Stimulated activated CD4-positive, alpha-beta T cell treated with anti-CD3 and anti-CD28 coated beads, Interleukin-12 subunit alpha, Interleukin-12 subunit beta, amount 100 ng/mL, for 24 hours (primary cell): ENCODE measurements at places on chromosomes 11 and 22.

DNA sequence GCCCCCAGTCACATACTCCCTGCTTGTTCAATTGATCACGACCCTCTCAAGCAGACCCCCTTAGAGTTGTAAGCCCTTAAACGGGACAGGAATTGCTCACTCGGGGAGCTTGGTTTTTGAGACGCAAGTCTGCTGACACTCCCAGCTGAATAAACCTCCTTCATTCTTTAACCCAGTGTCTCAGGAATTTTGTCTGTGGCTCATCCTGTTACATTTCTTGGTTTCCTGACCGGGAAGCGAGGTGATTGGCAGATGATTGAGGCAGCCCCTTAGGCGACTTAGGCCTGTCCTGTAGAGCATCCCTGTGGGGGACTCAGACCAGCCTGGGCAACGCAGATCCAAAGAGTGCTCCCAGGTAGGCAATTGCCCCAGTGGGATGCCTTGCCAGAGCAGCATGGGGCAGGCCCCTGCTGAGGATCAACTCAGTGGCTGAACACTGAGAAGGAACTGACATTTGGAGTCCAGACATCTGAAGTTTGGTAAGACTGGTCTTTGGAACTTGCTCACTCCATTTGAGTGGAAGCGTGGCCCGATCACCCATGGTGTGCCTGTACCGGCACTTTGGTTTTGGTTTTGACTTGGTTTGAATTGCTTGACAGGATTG, 51.5 kb downstream of the NEU3 start:
- DNase-seq: no peak

DNA sequence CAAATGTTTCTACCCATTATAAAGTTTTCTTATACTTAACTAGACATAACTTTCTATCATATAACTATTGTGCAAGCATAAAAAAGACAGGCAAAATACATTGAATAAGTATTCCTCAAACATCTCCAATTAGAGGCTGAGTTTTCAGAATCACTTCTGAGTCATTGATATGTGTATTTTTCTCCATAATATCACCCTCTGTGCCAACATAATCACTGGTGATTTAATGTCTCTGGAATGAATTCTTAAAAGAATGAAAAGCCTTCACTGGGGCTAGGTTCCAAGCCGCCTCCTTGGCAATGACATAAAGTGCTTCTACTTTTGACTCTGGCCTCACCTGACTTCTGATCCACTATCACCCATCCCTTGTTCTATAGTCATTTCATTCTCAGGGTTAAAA, 197.0 kb upstream of the E2F8 start:
- DNase-seq: no peak

DNA sequence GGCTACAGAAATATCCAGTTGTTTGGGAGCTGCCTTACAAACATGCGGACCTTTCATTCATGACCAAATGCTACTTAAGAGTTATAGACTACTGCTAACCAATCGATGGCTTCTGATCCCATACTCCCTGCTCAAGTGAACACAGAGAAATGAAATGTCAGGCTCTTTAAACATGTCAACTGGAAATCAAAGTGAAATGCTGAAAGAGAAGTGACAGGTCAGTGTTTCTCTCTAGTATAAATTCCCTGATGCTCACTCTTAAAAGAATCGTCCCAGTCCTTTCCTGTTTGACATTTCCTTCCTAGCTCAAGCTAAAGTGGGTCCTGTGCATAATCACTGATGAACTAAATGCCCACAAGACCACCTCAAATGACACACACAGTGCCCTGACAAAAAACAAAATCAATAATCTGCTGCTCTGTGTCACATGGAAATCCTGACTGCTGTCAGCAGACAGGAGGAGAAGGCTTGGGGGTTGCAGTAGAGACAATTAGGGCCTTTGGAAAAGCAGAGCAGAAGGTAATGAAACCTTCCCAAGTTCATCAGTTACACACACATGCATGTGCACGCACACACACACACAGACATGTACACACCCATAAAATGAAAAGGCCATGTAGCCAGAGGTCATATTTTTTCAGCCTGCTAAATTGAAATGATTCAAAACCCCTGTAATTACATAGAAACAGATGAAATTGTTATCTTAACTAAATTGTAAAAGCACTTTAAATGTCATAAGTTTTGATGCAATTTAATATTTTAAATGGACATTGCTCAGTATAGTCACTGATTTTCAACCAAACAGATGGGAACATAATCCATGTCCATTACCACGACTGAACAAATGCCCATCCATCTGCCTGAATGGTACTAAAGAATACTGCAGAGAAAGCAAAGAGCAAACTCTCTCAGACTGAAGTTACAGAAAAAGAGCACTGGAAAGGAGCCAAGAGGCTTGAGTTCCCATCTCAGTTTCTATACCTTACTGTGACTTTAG, 330.7 kb downstream of the TTC28 start:
- DNase-seq: no peak

DNA sequence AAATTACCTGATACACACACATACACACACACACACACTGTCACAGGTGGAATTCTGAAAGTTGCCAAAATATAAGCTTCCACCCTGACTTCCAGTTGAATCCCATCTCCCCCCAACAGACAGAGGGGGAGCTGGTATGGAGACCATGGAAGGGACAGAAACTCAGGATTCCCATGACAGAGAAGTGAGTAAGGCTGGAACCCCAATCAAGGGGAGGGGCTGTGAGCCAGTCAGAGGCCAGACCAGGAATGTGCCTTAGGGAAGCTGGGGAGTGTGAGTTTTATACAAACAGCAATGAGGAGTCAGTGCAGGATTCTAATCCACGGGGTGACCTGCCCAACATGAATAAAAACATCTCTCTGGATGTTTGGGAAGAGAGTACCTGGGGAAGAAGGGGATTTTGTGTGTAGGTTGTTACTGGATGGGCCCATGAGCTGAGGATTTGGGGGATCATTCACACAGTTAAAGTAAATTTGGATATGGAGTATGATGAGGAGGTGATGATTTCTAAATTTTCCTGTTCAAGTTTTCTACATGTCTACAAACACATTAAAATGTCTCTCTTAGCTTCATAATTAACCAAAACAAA, 38.7 kb upstream of the TOP3B start:
- no peak for DNase-seq

DNA sequence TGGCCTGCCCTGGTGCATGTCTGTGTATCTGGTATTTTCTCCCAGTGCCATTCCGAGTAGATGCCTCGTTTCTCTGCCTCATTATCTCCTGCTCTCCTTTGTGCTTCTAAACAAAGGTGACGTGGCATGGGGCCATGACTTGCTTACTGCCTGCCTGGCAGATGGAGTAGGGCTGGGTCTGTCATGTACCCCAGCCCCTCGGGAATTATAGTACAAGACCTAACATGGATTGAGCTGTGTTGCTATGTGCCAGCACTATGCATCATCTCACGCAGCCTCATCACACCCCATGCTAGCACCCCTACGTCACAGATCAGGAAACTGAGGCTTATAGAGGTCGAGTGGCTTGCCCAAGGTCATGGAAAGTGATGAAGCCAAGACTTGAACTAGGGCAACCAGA, 88.1 kb downstream of the GALNT18 start:
- DNase-seq: no peak

GRCh38 chr11:117345039-117345438, 17.4 kb downstream of the CEP164 start:
- DNase-seq: no peak

- no peak for DNase-seq
These were observed 159.7 kb downstream of the DBX1 start for GRCh38 chr11:20000351-20001134.

DNA sequence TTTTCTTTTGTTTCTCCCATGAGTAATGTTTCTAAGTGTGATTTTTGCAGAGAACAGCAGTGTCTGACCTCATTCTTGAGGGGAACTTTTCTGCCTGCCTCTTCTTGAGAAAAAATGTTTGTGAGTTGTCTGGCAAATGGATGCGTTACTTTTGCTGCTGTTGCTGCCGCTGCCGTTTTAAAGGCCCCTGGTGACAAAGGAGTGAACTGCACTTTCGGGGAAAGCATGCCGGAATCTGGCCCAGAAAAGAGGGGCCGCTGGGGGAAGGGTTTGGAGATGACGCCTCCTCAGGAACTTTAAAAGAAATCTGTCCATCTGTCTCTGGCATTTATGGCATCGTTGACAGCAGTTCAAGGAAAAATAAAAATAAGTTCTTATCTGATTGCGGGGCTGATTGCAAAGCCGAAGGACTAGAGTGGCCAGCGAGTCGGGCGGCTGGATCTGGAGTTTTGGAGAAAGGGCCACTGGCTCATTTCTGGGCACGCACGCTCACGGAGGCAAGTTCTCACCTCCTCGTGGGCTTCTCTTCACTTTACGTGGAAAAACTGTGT, 16.5 kb downstream of the ZBTB16 start:
- DNase-seq: peak; percentile 20

DNA sequence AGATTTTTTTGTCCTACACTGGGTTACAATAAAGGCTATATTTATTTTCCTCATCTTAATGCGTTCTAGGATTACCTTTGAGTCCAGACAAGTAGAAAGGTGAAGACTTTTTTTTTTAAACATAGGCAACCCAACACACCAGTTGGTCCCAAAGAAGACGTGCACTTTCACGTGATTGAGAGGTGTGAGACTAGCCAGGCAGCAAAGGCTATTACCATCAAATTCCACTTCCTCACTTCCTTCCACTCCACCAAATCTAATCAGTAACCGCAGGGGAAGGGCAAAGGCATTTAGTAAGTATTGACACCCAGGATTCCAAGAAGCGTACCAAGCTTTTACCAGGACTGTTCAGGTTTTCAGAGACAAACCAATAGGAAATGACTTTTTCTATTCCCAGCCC, 109.3 kb downstream of the APIP start:
- no peak for DNase-seq

- peak; percentile 29 for DNase-seq
These were observed 74.6 kb upstream of the TEAD1 start for GRCh38 chr11:12599408-12600143.

GRCh38 chr11:12281571-12282478, 95.5 kb upstream of the PARVA start:
- peak; percentile 64 for DNase-seq

DNA sequence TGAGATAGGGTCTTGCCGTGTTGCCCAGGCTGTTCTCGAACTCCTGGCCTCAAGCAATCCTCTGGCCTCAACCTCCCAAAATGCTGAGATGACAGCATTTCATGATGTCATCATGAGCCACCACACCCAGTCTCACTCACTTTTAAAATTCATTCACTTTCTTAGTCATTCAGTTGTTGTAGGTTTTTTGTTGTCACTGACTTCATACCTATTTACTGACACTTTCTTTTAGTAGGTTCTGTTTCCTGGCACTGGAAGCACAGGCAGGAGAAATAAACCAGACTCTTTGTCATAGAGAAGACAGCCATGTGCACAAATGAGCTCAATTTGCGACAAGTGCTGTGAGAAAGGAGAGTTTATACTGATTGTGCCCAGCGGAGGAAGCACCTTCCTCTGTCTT, 10.5 kb downstream of the ART5 start:
- no peak for DNase-seq

- no peak for DNase-seq
These were observed 1.4 kb downstream of the CDC42BPG start for GRCh38 chr11:64842851-64843685.

GRCh38 chr11:16278273-16278672, 78.1 kb downstream of the SOX6 start:
- no peak for DNase-seq

DNA sequence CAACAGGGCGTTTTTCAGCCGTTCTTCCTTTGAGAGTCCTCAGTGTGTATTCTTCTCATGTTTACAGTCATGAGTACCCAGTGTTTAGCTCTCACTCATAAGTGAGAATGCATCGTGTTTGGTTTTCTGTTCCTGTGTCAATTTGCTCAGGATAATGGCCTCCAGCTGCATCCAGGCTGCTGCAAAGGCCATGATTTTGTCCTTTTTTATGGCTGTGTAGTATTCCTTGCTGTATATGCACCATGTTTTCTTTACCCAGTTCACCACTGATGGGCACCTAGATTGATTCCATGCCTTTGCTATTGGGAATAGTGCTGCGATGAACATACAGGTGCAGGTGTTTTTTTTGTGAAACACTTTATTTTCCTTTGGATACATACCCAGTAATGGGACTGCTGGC, 23.5 kb downstream of the B3GAT1 start:
- DNase-seq: no peak

GRCh38 chr11:118153516-118153915, 893 bp upstream of the SCN4B start:
- DNase-seq: no peak

DNA sequence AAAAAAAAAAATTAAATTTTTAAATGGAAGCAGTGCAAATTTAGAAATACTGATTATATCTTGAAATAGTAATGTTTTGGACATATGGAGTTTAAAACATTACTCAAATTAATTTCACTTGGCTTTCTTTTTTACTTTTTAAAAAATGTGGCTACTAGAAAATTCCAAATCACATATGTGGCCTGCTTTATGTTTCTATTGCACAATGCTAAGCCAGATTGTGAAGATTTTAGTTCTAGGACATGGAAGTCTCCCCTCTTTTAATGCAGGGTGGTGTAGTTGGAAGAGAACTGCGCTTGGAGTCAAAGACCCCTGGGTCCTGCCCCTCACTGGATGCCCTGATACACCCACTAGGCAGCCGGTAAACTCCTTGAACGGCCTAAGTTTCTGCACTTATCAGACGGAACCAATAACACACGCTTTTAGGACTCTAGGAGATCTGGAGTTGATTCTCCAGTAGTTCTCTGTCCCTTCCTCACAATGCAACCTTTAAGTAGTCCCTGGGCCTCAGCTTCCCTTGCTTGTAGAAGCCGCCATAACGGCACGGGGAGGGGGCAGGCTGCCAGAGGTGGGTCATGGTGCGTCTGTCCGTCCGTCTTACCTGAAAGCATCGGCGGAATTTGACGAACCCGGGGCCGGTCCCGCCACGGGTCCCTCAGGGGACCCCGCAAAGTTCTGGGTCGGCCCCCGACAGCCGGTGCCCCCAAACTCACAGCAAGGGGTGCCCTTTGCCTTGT, 505 bp downstream of the FAM227A start:
- DNase-seq: no peak

- DNase-seq: no peak
These were observed 560.1 kb upstream of the FAT3 start for GRCh38 chr11:91664521-91664920.

- DNase-seq: no peak
These were observed 118.1 kb upstream of the TEAD1 start for GRCh38 chr11:12556155-12556554.

DNA sequence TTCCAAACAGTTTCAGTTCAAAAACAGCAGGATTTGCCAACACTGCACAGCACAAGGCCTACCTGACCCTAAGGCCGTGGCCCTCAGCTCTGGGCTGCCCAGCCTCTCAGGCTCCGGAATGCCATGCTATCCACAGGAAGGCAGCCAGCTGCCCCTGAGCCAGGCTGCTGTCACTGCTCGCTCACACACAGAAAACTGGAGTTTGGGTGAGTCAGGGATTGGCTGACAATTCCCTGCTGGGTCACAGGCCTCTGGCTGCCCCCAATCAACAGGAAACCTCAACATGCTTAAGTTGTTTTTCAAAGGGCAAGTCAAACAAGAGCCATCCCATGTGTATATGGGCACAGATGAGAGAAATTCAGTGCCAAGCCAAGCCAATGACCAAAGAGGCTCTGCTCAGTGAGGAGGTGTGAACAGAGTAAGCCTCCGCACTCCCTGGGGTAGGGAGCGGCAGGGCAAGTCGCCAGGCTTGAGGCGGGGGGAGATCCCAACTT, 50.2 kb downstream of the RPL27A start:
- DNase-seq: no peak
